ENCODE measurements at places on chromosomes 11 and 22.

GRCh38 chr11:47560426-47560825, 5.0 kb upstream of the PTPMT1 start:
- DNase-seq: no peak

- no peak for DNase-seq
These were observed 9.8 kb downstream of the TOP3B start for GRCh38 chr22:21972806-21973205.

- peak; percentile 67 for DNase-seq
These were observed 35.5 kb upstream of the FGF3 start for GRCh38 chr11:69854713-69855112.

- DNase-seq: no peak
These were observed 34.0 kb downstream of the SLCO2B1 start for GRCh38 chr11:75184757-75185425.

- DNase-seq: no peak
These were observed 49.8 kb downstream of the SHANK2 start for GRCh38 chr11:71202598-71202944.

DNA sequence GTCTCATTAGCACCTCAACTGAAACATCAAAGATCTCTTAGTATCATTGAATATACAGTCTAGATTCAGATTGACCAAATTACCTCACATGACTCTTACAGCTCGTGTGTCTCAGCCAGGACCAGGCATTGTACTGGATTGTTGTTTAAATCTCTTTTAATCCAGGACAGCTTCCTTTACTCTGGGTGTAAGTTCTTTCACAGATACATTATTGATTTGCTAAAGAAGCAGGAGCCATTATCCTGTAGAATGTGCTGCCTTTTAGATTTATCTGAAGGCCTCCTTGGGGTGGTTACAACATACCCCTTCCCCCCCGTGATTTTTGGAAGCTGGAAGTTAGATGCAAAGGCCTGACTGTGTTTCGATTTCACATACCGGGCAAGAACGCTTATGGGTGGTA, 4.2 kb downstream of the MCM5 start:
- DNase-seq: no peak

DNA sequence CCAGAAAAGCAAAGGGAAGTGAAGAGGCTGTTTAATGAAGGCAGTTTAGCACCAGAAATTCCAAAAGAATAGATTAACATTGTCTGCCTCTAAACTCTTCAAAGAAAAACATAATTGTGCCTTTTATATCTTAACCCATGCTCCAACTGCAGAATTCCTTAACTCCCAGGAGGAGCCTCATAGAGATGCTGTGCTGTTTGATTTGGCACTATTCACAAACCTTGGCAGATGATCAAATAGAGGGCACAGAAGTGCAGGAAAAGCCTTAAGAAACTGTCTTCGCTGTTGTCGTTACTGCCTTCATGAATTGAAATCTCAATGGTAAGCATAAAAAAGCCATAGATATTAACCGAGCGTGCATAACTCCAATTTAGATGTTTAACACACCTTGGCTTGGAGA, 124.1 kb upstream of the MPPED2 start:
- DNase-seq: no peak

DNA sequence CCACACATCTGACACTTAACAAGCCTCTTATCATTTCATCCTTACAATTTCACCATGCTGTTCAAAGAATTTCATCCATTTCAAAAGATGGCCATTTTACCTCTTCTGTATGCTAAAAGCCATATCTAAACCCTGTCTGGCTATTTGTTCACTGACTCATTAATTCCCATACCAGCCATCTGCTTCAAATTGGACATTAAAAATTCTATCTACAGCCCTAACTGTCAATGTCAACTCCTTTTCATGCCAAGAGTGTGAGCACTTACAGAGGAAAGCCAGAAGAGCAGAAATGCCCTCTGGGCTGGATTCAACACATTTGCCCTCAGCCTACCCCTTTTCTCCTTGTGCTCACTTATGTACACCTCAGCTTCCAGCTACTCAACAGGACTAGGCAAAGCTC, 59.2 kb downstream of the SYTL2 start:
- DNase-seq: no peak

GRCh38 chr11:27012234-27012921, 18.5 kb downstream of the FIBIN start:
- peak; percentile 63 for DNase-seq

- peak; percentile 100 for DNase-seq
These were observed at the start of gene RAB1B for GRCh38 chr11:66268244-66268951. Gene RAB1B, plus strand, starts transcription at chr11:66268639. Its CDS starts 41 bp downstream, at chr11:66268680.

- DNase-seq: no peak
These were observed 28.4 kb downstream of the TMPRSS5 start for GRCh38 chr11:113677685-113678084.

DNA sequence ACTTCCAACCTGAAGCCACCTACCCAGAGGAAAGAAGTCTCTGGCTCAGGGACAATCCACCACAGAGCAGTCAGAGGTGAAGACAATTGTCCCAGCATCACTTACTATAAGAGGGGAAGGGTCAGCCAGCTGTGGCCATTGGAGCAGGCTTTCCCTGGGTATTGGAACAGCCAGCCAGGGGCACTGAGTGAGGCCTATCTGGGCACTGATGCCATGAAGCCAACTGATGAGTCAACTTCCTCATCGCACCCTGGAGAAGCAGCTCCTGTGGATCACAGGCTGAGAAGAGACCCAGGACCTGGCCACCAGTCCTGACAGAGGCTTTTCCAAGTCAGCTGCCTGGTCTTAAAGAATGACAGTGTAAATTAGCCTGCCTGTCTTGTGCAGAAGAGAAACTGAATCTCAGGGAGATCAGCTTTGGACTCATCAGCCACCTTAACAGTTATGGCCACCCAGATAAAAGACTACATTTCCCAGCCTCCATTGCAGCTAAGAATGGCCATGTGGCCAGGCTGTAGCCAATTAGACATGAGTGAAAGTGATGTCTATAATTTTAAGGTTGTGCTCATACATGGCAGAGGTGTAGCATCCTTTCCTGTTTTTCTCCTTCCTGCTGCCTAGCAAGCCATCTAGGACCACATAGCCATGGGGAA, 19.0 kb downstream of the CHST1 start:
- peak; percentile 42 for DNase-seq

DNA sequence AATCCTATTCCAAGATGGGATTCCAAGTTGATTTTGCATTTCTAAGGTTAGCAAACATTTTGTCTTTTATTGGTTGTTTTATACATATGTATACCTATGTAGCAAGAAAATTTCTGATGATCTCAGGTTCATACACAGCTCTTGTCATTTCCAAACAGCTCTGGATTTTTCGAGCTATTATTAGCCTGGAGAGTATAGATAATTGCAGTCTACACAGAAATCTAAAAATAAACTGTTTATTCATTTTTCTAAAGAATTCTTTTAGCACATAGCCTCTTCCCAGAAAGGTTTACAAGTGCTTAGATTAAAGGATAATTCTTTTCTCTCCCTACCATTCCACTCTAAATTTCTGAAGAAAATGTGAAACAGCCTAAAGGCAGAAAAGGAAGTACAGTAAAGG, 705.0 kb downstream of the NTM start:
- no peak for DNase-seq
